ENCODE measurements at places on chromosomes 5 and 9. TPM values are rescaled to one million over a fixed set of nuclear protein-coding genes. Genes with fewer than 3 reads are reported as not detected.

DNA sequence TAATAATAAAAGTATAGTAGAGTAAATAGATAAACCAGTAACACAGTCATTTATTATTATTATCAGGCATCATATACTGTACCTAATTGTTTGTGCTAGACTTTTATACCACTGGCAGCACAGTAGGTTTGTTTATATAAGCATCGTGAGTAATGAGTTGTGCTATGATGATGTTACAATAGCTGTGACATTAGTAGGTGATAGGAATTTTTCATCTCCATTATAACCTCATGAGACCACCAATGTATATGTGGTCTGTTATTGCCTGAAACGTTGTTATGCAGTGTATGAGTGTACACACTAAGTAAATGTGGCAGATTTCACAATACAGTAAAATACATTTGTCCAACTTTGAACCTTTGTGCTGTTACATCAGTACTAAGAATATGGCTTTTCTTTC lies 72.7 kb upstream of the SPATA31D4 start:
- DNase-seq, result no peak
- H3K36me3 ChIP-seq, result no peaks in the 10 kb centered on the region
- H3K27ac ChIP-seq, result no peak overlapping the region
- no peaks in the 10 kb centered on the region for H3K27me3 ChIP-seq

DNA sequence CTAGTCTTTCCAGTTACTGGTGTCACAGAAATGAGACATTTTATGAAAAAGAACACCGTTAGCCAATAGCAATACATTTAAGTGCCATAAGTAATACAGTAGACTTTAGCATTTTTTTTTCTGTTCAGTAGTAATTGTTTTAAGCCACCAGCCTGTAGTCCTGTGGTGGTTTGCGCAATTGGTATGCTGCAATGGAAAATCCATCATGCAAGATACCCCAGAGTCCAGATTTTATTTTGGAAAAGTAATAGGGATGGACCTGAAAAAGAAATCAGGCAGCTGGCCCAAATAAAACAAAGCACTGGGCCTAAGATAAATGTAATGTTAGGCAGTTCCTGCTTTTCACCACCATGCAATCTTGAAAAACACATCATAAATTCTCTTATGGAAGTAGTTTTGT lies 94.6 kb upstream of the RASGRF2 start:
- peaks cover 16% of the 10 kb centered on the region for H3K36me3 ChIP-seq
- no peak for DNase-seq
- no peak overlapping the region for H3K4me3 ChIP-seq
- H3K4me1 ChIP-seq, result peaks cover 76% of the 10 kb centered on the region

DNA sequence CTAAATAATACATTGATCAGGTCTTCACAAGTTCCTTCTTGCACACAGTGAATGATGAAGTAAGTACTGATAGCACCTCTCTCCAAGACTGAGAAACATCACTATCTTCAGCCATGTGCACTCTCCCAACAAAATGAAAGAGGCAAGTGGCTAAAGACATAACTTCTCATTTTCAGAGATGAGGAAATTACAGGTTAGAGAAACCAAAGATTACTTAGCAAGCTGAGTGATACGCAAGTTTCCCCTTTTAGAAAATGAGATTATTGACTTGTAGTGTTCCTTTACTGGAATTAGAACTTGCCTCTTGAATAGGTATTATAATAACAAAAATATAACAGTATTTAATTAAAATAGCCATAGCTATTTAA lies 21.6 kb downstream of the CEMIP2 start:
- H3K27me3 ChIP-seq, result no peaks in the 10 kb centered on the region
- no peak for DNase-seq
- H3K4me1 ChIP-seq, result peaks cover 44% of the 10 kb centered on the region
- H3K36me3 ChIP-seq, result peaks cover 8% of the 10 kb centered on the region
- no peak overlapping the region for H3K4me3 ChIP-seq

- DNase-seq, result no peak
- no peaks in the 10 kb centered on the region for H3K4me1 ChIP-seq
- H3K27ac ChIP-seq, result no peak overlapping the region
- no peak overlapping the region for H3K4me3 ChIP-seq
- H3K36me3 ChIP-seq, result no peaks in the 10 kb centered on the region
Observed at GRCh38 chr5:166553778-166554177, 1737.7 kb upstream of the WWC1 start.

DNA sequence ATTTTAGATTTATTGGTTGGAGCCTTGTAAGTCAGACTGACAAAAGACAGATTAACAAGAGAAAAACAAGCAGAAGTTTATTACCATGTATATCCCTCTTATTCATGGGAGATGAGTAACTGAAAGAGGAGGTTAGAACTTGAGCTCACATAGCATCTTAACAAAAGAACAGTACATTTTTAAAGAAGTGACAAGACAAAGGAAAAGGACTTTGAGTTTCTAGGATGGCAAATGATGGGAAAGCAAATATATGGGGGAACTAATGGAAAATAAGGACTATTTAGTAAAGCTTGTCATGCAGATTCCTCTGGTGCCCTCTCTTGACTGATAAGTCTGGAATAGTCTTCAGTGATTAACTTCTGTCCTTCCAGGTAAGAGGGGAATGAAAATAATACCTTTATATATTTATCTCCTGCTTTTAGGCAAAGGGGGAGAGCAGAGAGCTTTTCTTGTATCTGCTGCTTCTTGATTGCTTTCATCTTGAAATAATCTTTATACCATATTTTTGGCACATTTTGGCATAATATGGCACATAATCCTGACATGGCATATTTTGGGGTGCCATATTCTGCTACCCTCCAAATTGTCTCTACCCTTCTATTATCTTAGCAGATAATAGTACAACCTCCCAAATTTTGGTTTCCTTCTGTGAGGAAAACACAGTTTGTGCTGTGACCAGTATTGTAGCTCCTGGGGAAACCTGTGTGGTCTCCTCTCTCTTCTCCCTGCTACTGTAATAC lies 206.8 kb downstream of the TMC1 start:
- no peak overlapping the region for H3K4me3 ChIP-seq
- no peak overlapping the region for H3K27ac ChIP-seq
- no peaks in the 10 kb centered on the region for H3K4me1 ChIP-seq
- H3K27me3 ChIP-seq, result no peaks in the 10 kb centered on the region

DNA sequence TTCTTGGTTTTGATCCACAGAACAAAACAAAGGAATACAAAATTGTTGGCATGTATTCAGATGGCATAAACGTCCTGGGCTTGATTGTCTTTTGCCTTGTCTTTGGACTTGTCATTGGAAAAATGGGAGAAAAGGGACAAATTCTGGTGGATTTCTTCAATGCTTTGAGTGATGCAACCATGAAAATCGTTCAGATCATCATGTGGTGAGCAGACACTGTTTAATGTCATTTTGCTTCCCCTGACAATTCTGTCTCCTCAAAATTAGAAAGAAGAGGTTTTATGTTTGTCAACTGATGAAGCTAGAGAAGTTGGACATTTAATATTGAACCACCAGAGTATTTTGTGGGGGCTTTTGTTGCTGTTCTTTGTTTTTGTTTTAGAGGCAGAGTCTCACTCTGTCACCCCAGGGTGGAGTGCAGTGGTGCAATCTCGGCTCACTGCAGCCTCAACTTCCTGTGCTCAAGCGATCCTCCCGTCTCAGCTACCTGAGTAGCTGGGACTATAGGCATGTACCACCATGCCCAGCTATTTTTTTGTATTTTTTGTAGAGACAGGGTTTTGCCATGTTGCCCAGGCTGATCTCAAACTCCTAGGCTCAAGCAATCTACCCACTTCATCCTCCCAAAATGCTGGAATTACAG lies 82.0 kb downstream of the SLC1A1 start:
- no peaks in the 10 kb centered on the region for H3K36me3 ChIP-seq
- H3K27ac ChIP-seq, result peak overlapping the region; percentile 71
- H3K4me1 ChIP-seq, result peaks cover 35% of the 10 kb centered on the region
- peak overlapping the region; percentile 49 for H3K4me3 ChIP-seq

GRCh38 chr5:103455796-103456195 lies 106.8 kb downstream of the NUDT12 start:
- no peaks in the 10 kb centered on the region for H3K36me3 ChIP-seq
- H3K27ac ChIP-seq, result no peak overlapping the region
- peaks cover 23% of the 10 kb centered on the region for H3K27me3 ChIP-seq
- DNase-seq, result no peak
- H3K4me1 ChIP-seq, result no peaks in the 10 kb centered on the region

DNA sequence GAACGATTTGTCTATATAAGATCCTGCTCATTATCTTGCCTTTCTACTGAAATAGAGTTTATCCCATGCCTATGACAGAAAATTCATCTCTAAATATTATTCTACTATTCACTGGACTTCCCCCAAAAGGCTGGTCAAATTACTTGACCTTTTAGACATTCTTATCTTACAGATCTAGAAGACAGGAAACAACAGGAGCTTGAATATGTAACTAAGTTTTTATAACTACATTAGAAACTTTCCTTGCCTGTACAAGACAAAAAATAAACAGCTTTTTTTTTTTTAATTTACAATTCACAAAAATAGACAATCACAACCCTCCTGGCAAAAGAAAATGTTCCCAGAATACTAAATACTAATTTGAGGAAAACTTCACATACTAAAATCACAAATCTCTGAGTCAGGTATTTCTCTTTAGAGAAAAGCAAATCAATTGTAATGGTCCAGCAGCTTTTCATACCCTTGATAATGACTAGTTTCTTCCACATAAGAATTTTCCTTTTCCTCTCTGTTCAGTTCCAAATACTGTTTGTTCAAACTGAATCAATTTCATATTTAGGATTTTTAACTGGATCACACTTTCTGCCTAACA lies 68.6 kb downstream of the MLLT3 start:
- no peaks in the 10 kb centered on the region for H3K27me3 ChIP-seq
- peak overlapping the region; percentile 34 for H3K27ac ChIP-seq
- H3K4me3 ChIP-seq, result peak overlapping the region; percentile 51
- DNase-seq, result no peak
- peaks cover 2% of the 10 kb centered on the region for H3K36me3 ChIP-seq

- DNase-seq, result no peak
- H3K4me3 ChIP-seq, result peak overlapping the region; percentile 59
- H3K27ac ChIP-seq, result no peak overlapping the region
- H3K4me1 ChIP-seq, result peaks cover 11% of the 10 kb centered on the region
- peaks cover 64% of the 10 kb centered on the region for H3K27me3 ChIP-seq
Observed at GRCh38 chr9:109166171-109166770, 778 bp downstream of the FRRS1L start.

DNA sequence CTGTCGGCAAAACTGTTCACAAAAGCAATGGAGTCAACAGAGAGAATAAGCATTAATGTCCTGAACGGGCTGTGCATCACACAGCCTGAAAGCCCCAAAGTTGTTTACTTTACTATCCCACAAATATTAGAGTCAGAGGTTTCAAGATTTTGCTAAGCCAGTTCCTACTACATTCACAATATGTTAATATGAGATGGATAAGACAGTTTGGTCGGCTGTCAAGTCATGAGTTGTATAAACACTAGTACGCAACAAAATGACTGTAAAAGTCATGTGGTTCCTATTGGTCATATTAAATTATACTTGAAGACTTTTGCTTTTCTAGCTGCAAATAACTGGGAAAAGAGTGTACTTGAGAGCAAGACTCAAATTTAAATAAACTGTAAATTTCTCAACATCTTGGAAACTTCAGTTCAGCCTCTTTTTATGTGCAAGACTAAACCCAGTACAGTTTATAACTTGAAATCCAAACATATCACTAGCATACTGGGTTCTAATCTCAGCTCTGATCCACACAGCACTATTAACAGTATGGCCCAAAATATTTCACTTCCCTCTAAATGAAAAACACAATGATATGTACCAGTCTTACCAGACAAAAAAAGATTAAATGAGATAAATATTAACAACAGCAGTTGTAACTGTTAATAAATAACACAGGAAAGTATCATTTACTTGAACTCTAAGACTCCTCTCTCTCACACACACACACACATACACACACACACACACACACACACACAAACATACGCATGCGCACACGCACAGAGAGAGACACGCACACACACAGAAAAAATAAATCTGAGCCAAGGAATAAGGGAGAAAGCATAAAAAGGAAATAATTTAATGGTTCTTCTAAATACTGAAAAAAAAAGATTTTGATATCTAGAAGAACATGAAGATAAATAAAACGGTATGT lies 33.1 kb downstream of the FANCC start:
- H3K4me1 ChIP-seq, result no peaks in the 10 kb centered on the region
- H3K27ac ChIP-seq, result no peak overlapping the region
- H3K36me3 ChIP-seq, result peaks cover 7% of the 10 kb centered on the region
- H3K4me3 ChIP-seq, result no peak overlapping the region
- H3K27me3 ChIP-seq, result no peaks in the 10 kb centered on the region
- DNase-seq, result no peak

GRCh38 chr5:9610969-9611368 lies 19.2 kb downstream of the TAS2R1 start:
- no peaks in the 10 kb centered on the region for H3K27me3 ChIP-seq
- no peaks in the 10 kb centered on the region for H3K4me1 ChIP-seq
- H3K27ac ChIP-seq, result no peak overlapping the region
- DNase-seq, result no peak

GRCh38 chr5:4879693-4880303 lies 260.3 kb upstream of the ADAMTS16 start:
- no peak overlapping the region for H3K4me3 ChIP-seq
- H3K36me3 ChIP-seq, result no peaks in the 10 kb centered on the region
- H3K27me3 ChIP-seq, result no peaks in the 10 kb centered on the region
- H3K27ac ChIP-seq, result no peak overlapping the region
- DNase-seq, result peak; percentile 38

DNA sequence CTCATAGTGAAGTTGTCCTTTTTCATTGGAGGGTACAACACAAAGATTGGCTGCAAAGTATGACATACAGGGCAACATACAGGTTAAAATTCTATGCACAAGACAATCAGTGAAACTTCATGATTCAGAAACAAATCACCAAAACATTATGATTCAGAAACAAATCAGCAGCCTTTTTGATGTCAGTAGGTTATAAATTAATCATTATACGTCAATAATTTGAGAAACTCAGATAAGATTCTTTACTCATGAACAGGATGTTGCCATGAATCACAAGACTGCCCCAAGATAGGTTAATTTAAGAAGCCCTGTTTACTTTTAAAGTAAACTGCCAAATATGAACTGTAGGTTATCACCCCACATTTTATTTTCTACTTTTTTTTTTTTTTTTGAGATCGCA lies 62.2 kb upstream of the IL33 start:
- no peaks in the 10 kb centered on the region for H3K36me3 ChIP-seq
- H3K4me3 ChIP-seq, result no peak overlapping the region
- no peaks in the 10 kb centered on the region for H3K4me1 ChIP-seq
- peaks cover 17% of the 10 kb centered on the region for H3K27me3 ChIP-seq

GRCh38 chr5:13746026-13746425 lies 198.5 kb downstream of the DNAH5 start:
- no peaks in the 10 kb centered on the region for H3K27me3 ChIP-seq
- no peaks in the 10 kb centered on the region for H3K4me1 ChIP-seq
- no peak overlapping the region for H3K27ac ChIP-seq
- no peak for DNase-seq
- H3K36me3 ChIP-seq, result no peaks in the 10 kb centered on the region

DNA sequence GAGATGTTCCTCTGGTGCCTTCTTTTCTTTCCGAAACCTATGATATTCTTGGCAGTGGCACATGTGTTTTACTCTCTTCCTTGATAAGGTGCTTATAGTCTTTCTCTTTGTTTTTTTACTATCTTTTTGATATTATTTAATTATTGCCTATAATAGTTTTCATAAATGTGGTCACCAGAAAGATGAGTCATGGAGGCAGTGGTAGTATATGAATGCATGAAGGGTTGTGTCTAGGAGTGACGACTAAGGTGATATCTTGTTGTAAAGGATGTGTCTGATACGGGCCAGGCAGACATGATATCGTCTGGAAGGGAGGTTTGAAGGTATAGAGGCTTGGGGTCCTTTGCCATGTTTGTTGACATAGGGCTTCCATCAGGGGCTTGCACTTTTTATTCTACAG lies 36.8 kb downstream of the SLC44A1 start:
- no peak for DNase-seq
- no peak overlapping the region for H3K27ac ChIP-seq
- no peaks in the 10 kb centered on the region for H3K36me3 ChIP-seq
- H3K4me1 ChIP-seq, result peaks cover 9% of the 10 kb centered on the region

The UNC5A gene
- 0.23 TPM for total RNA-seq

The PLEKHG4B gene
- total RNA-seq, result not detected

The PFN3 gene
- not detected for total RNA-seq

The IRX4 gene
- total RNA-seq, result not detected

The LRRC70 gene
- total RNA-seq, result 0.86 TPM

All from activated T-cell treated with anti-CD3 and anti-CD28 coated beads, Interleukin-2, amount 50 U/mL, for 72 hours (primary cell).